ENCODE measurements at places on chromosomes 7 and 10.

DNA sequence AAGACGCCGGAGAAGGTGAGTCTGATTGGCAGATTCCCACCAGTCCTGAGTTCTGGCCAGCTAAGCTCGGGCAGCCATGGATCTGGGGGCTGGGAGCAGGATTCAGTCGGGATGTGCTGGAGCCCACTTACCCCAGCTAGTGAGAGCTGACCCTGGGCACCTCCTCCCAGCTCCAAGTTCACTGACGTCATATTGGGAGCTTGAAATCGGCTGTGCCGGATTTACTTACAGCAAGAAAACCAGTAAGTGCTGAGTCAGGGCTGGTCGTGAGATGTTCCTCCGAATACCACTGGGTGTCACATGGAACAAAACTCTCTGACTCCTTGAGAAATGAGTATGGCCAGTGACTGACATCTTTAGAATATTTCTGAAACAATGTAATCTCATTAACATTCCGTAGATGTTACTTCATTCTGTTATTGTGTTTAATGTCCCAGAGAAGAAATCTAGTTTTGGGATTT is 621.2 kb downstream of the SDK1 start:
- no peak for DNase-seq

DNA sequence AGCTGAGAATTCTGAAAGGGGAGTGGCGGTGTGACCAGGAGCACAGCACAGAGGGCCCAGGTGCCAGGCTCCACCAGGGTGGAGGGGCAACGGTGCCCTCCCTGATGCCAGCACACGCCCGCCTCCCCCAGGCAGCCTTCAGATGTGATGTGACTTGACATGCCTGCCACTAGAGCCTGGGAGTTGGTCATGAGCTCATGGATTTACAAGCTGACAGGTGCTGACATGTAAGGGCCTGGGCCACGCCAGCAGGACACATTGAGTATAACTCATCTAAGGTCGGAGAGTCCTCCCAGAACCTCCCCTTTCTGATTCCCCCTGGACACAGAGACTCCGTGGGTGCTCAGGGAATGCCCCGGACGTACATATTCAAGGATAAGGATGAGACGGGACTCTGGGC is 74.2 kb downstream of the LSM5 start:
- DNase-seq = no peak

DNA sequence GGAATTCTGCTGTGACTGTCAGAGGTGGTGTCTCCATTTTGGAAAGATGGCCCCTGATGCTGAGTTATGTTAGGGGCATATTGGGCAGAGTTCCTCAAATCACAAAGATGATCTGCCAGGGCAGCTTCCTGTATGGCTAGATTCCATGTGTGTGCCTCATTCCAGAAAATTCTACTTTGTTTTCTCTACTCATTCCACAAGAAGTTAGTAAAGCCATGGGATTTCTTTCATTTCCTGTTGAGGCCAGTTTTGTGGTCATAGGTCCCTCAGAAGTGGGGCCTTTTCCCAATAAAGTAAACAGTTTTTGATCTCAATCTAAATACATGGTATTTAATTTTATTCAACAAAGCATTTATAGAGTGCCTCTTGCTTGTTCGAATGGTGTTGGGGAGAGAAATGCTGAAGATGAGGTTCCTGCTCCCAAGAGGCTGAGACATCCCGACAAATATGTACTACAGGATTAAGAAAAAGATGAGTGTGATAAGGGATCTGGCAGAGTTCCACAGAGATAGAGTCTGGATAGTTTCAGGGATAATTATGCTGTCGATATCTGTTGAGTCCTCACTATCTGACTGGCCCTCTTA is 33.0 kb downstream of the MINDY4 start:
- DNase-seq = no peak

- no peak for DNase-seq
Measured at GRCh38 chr7:143296686-143297085, 8.5 kb downstream of the CASP2 start.

DNA sequence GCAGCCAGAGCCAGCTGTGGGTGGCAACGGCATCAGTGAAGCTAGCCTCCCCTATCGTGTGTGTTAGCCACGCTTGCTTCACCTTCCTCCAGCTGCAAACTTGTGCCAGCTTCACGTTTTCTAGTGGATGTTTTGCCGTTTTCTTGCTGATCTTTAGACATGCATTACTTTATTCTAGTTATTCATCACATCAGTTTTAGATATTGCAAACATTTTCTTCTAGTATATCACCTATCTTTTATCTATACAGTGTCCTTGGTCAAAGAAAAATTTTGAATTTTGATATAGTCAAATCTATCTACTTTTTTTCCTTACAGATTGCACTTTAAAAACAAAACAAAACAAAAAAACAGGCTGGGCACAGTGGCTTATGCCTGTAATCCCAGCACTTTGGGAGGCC is 6.7 kb upstream of the PAPOLB start:
- DNase-seq = no peak

- DNase-seq = no peak
Measured at GRCh38 chr7:134747326-134747725, 32.1 kb upstream of the CALD1 start.

DNA sequence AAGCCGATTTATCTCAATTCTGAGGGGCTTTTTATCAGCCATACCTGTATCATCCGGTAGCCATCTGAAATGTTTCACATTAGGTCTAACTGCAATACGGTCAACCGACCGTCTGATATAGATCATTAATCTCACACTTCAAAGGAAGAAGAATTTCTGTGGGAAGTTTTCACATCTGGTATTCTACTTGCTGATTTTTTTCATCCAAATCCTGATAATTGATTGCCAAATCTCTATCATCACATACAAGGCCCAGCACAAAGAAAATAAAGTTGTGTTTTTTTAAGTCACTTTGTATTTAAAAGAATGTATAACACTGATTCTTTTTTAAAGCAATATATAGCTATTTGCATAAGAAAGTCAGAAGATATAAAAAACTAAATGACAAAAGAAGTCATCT is 132.3 kb downstream of the DKK1 start:
- no peak for DNase-seq

GRCh38 chr7:107788662-107789061 is 14.4 kb downstream of the SLC26A3 start:
- DNase-seq = no peak

DNA sequence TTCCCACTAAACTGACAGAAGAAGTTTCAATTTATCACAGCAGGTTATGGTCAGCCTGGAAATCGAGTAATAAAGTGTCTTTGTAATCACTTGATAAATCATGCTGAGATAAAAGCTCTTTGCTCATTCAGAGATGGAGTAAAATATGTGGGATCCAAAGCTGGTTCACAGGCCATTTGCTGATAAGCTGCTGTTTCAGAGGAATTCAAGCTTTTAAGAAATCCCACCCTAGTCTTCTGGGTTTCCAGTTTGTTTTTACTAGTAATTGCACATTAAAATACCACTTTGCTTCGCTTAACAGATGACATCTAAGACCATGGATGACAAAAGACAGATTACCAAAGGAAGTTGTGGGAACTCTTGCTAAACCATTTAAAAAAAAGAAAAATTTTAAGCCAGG is 37.4 kb upstream of the CDK6 start:
- DNase-seq = no peak

GRCh38 chr7:128437426-128438332 is 18.0 kb upstream of the HILPDA start:
- DNase-seq = no peak

GRCh38 chr7:3191548-3191947 is 109.5 kb upstream of the SDK1 start:
- no peak for DNase-seq

- DNase-seq = no peak
Measured at GRCh38 chr10:79905322-79906314, 43.3 kb downstream of the SFTPD start.

- DNase-seq = no peak
Measured at GRCh38 chr7:17558558-17559332, 260.3 kb downstream of the AHR start.

GRCh38 chr10:78588194-78588811 is 480.5 kb upstream of the ZMIZ1 start:
- no peak for DNase-seq

GRCh38 chr10:54962134-54962900 is 161.3 kb upstream of the PCDH15 start:
- no peak for DNase-seq

DNA sequence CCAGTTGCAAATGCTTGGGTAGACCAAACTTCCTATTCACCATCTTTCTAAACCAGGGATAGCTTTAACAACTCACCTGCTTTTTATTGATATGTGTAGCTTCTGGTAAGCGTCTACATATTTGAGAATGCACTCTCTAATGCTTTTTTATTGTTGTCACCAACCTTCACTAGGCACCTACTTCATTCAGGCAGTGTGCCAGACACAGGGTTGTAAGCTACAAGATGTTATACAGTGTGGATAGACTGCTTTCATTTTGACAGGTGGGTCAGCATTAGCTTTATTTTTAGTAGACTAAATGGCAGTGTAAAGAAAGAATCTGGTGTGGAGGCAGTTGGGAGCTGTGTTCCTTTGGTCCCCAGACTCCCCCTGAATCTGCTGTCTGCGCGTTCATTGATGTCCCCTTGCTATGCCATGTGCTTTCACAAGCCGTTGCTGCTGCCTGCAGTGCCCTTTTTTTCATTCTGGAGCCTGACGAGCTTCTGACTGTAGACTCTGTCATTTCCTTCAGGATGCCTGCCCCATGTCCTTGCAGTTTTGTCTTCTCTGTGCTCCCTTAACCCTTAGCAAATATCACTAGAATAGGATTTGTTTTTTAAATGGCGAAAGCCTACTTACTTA is 32.1 kb downstream of the NRF1 start:
- no peak for DNase-seq

- DNase-seq = no peak
Measured at GRCh38 chr10:86981716-86982115, 13.4 kb downstream of the ADIRF start.

DNA sequence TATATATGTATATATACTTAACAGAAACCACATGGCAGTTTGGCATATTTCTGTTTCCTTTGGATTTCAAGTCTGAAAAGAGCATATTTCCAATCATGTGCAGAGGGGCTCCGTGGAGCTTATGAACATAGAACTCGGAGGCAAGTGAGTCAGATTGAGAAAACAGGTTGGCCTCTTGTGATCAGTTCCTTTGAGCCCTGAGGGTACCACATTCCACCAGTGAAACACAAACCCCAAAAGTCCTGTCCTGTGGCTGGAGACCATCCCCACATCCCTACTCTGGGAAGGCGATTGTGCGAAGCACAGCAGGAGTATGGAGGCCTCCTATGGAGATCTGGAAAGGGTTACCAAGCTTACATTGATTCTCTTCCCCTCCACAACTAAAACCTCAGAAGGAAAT is 196.7 kb upstream of the TMEM72 start:
- no peak for DNase-seq

DNA sequence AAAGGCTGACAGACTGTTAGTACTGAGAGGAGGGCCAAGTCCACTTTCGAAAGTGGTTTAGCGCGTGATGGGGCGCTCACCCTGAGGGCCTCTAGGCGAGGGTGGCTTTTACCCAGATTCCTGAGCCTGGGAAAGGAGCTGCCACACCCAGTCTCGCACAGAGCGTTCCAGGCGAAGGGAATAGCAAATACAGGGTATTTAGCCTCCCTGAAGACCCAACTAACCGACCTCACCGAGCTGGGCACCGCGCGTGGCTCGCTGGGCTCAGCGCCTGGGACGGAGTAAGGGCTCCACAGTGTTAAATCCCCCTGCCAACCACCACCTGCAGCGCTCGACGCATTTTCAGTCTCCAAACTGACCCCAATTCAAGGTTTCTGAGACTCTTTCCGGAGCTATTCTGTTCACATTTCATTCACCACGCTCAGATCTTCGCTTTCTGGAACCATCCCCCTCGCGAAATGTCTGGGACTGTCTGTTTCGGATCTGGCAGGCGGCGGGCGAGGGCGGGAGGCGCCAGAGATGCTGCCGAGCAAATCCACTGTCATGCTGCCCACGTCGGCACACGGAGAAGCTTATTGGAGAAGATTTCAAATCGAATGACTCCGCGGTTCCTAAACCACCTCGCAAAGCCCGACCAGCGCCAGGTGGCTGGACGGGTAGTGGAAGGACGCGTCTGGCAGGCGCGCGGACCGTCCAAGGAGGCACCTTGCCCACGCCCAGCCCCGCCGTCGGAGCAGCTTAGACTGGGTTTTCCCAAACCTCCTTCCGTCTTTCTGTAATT is 1.4 kb upstream of the OSBPL3 start:
- peak; percentile 30 for DNase-seq

GRCh38 chr7:100682991-100683658 is 9.6 kb downstream of the GNB2 start:
- no peak for DNase-seq

DNA sequence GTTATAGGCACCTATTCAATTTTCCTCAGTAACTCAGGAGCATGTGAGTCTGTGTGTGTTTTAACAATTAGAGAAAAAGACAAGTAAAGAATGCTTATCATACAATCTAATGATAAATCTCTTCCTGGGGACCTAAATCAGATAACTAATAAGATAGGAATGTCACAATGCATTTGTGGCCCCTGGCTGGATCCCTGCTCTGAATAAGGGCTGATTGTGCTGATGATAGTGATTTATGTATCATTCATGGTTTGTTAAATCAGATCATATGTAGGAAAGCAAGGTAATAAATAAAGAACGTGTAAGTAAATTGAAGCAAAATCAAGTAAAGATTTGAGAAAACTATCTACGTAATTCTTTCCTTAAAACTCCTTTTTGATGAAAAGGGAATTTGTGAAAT is 145.9 kb downstream of the C7orf25 start:
- no peak for DNase-seq

DNA sequence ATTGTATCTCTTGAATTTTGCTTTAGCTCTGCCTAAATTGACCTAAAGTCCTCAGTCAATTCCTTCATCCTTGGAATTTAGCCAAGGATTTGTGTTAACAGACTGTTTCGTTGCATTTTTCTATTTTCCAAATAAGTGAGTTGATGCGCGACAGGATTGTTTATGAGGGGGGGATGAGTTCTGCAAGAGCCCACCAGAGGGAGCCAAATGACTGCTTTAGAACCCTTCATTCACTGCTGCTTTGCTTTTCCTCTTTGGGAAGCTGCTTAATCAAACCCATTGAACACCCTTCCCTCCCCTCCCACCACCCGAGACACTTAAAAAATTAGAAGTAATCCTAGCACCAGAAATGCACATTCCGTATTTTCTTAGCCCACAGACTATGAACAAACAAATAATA is 33.7 kb upstream of the PTF1A start:
- DNase-seq = no peak

- DNase-seq = no peak
Measured at GRCh38 chr10:90947030-90947960, 26.4 kb upstream of the ANKRD1 start.

DNA sequence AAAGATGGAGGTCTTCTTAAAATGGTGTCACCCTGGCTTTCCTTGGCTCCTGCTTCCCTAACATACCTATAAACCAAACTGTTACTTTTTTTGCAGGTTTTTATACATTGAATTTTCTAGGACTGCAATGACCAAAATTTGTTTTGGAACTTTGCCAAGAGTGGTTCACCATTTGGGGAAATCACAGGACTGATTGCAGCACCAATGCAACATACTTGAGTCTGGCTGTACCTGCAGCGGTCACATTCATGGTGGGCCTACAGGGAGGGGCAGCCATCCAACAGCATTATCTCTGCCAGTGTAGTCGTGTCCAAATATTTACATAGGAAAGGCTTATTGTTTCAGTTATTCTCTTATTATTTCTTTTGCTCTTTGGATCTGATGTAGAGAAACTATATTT is 69.0 kb downstream of the HACD1 start:
- no peak for DNase-seq

- DNase-seq = no peak
Measured at GRCh38 chr10:132477066-132477397, 60.6 kb upstream of the INPP5A start.

GRCh38 chr7:104861729-104862390 is 152.1 kb upstream of the KMT2E start:
- no peak for DNase-seq

GRCh38 chr10:63491588-63492316 is 26.0 kb upstream of the JMJD1C start:
- no peak for DNase-seq

GRCh38 chr7:116780966-116781365 is 81.4 kb upstream of the CAPZA2 start:
- DNase-seq = no peak
